ENCODE measurements at places on chromosomes 13 and 19.

GRCh38 chr13:24180750-24181377, 20.3 kb downstream of the SPATA13 start:
- no peak for DNase-seq

- DNase-seq, result no peak
Measured at GRCh38 chr13:30376426-30377311, 45.6 kb upstream of the UBE2L5 start.

DNA sequence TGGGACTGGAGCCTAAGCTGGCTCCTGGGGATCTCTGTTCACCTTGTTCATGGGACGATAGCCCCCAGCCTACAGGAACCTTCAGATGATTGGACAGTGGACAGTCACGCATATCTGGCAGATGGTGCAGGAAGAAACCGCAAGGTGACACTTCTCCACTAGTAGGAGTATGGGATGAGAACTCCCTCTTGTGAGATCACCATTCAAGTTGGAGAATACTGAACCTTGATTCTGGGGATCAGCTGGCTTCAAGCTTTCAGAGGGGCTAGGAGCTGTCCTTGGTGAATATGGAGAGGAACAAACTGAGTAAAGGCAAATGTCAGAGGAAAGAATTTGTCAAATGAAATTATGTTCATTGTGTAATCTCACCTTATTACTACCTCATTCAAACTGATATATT, 204.5 kb downstream of the PDS5B start:
- DNase-seq, result no peak

DNA sequence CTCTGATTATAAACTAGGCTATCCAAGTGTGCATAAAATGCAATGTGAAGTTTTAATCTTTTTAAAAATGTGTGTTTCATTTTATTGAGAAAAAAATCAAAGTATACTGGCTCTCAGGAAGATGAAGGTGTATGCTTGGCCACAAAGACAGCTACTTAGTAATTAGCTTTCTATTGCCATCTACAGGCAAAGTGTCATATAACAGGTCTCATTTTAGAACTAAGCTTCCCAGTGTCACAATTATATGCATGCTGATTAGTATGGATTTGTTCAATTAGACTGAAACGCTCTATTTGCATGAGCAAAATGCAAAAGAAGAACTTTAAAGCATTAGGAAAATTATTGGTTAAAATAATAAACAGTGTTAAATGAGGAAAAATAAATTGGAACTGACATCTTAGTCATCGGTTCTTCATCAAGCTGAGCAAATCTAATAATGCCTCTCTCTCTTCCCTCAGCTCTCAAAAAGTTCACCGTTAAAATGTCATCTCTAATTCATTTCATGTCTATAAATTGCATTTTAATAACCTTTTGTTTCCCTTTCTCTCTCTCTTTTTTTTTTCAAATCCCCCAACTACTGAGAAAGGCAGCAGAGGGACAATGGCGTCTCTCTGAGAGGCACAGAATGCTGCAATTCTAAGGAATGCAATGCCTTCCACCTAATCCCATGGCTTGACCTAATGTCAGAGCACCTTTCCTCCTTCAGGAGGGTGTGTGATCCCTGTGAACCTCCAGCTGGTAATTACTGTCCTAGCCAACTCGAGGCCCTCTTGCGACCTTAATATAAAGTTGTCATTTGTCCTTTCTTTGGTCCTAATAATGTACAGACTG, 313.1 kb upstream of the MAB21L1 start:
- peak; percentile 77 for DNase-seq

- DNase-seq, result no peak
Measured at GRCh38 chr13:107562203-107562602, 653.1 kb downstream of the LIG4 start.

GRCh38 chr19:17079710-17080439, 4.3 kb downstream of the MYO9B start:
- peak; percentile 84 for DNase-seq

DNA sequence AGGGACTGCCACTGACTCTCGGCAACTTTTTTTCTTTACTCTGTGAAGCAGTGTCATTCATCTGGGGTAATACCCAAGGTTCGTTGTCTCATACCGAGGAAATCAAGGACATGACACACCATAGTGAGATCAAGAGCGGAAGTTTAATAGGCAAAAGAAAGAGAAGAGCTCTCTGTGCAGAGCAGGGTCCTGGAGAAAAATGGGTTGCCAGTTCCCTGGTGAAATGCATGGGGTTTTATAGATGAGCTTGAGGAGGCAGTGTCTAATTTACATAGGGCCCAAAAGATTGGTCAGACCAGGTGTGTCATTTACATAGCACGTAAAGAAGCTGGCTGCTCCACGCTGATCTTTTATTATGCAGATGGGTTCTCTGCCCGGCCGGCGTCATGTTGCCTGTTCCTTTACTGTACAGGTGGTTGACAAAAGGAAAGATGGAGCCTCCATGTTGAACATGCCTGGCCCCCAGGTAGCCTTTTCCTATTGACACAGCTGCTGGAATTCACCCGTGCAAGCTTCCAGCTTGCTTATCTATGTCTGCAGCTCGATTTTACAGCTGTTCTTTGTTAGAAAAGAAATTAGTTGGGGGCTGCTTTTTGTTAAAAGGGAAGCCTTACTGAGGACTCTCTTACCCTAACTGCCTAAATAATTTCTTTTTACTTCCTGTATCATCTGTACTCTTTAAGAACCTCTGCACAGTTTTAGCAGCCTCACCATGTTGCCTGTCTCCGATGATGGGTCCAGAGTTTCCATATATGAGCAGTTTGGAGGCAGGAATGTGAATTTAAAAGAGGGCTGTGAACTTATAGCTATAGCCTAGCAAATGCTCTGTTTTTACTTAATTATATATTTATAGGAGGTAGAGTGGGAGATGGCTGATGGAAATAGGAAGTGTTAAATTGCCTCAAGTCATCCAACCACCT, 98.0 kb upstream of the DIAPH3 start:
- DNase-seq, result no peak

DNA sequence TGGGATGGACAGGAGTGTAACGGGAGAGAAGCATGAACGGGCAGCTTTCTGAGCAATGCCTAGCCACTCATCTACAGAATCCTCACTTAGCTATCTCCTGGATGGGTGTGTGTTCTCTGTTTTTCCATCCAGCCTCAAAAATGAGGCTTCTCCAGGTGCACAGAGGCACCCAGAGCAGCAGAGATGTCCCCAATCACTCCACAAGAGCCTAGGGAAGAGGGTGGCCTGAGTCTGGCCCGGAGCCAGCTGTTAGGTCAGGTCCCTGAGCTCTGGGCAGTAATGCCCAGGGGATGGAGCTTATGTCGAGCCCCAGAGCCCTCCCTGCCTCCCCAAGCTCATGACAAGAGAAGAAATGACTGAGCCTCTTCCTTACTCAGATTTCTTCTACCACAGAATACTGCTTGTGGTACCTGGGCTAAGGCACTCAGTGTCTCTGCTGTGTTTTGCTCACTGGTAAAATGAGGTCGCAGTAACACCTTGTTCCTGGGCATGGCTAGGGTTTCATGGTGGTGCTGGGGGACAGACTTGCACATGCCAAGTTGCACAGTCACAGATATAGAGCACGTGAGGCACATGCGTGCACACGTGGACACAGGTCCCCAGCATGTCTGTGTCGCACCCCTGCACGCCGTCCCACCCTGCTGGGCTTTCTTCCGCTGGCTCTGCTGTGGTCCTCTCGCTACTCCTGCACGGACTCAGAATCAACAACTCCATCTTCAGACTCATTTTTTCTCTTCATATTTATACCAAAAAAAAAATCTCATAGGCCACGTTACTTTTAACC, 86.6 kb upstream of the SOX1 start:
- DNase-seq, result no peak
